H4 (cell line): ENCODE measurements at places on chromosomes 13 and 19. TPM values are rescaled to one million over a fixed set of nuclear protein-coding genes. Genes with fewer than 3 reads are reported as not detected.
A peak's percentile ranks its signal among the peaks of the same experiment; 100 is the strongest.

DNA sequence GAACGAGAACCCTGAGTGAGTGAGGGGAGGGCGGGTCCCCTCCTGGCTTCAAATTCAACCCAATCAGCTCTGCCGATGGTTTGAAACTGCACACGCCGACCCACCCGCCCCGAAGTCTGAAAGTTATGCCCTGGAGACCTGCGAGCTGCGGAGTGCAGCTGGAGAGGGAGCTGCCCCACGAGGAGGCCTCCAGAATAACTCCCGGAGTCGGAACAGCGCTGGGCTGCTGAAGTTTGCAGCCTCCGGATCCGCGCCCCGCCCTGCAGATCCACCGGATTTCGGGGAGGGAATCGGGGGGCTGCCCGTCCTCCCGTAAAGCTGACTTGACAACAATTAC is 7.0 kb downstream of the POU4F1 start:
- DNase-seq, result no peak

DNA sequence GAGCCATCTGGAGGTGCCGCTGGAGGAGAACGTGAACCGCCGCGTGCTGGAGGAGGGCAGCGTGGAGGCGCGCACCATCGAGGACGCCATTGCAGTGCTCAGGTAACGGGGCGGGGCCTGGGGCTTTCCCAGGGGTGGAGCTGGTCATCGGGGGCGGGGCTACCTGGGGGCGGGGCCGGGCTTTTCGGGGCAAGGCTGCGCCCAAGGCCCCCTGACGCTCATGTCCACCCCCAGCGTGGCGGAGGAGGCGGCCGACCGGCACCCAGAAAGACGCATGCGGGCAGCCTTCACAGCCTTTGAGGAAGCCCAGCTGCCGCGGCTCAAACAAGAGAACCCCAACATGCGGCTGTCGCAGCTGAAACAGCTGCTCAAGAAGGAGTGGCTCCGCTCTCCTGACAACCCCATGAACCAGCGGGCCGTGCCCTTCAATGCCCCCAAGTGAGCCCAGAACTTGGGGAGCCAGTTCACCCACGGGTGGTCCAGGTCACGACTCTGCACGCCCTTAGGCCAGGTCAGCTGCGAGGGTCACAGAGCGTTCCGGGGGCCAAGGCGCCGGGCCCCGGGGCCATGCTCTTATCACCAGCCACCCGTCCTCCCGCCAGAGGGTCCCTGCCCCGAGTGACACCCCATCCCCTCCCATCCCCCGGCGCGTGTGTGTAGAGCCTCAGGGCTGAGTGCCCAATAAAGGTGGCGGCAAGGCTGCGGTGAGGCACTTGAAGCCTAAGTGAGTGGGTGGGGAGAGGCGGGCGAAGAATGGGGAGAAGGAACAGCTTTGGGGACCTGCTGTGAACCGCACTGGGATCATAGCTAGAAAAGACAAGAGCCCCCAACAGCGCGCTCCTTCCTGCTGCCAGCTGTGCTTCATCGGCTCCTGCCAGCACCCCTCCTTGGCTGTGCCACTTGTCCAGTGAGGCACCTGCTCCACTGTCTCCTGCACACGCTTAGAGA is 10.7 kb downstream of the CCDC124 start:
- no peak for DNase-seq

GRCh38 chr19:22620912-22621311 is 13.2 kb upstream of the ZNF492 start:
- no peak for DNase-seq

DNA sequence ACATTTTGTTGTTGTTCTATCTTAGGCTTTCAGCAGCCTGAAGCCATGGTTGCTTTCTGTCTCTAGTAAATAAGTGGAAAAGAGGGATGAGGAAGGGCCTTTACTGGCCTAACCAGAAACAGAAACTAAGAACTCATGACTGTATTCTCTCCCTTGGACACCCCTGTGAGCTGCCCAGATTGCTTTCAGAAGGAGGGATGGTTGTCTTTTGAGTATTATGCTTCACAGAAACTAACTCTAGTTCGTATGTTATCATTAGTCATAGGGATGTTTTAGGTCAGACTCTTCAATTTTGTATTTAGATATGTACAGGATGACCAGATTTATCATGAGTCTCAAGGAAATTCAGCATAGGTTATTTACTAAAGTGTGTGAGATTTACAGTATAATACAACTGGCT is 17.5 kb downstream of the BORA start:
- no peak for DNase-seq

GRCh38 chr19:6801485-6802086 is 29.1 kb downstream of the VAV1 start:
- DNase-seq, result no peak

- no peak for DNase-seq
Measured at GRCh38 chr19:35937345-35938281, 1.4 kb downstream of the LRFN3 start.

- no peak for DNase-seq
Measured at GRCh38 chr19:17037966-17038500, 11.4 kb upstream of the CPAMD8 start.

DNA sequence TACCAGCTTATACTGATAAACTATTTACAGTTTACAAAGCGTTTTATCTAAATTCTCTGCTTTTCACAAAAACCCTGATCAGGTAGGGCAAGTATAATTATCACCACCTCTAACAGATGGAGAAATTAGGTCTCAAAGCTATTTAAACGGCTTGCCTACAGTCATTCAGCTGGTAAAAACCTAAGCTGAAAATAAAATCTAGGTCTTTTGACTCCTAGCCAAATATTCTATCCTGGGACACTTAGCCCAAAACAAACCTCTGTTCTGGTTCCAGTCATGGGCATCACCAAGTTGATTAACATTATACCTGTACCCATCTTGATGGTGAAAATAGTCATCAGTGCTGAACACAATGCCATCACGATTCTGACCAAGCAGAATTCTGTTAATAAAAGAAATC is 11.4 kb downstream of the N4BP2L2 start:
- no peak for DNase-seq

GRCh38 chr19:34539396-34539795 is 57.8 kb downstream of the WTIP start:
- no peak for DNase-seq

- DNase-seq, result no peak
Measured at GRCh38 chr13:102715447-102715846, 20.6 kb upstream of the METTL21C start.

DNA sequence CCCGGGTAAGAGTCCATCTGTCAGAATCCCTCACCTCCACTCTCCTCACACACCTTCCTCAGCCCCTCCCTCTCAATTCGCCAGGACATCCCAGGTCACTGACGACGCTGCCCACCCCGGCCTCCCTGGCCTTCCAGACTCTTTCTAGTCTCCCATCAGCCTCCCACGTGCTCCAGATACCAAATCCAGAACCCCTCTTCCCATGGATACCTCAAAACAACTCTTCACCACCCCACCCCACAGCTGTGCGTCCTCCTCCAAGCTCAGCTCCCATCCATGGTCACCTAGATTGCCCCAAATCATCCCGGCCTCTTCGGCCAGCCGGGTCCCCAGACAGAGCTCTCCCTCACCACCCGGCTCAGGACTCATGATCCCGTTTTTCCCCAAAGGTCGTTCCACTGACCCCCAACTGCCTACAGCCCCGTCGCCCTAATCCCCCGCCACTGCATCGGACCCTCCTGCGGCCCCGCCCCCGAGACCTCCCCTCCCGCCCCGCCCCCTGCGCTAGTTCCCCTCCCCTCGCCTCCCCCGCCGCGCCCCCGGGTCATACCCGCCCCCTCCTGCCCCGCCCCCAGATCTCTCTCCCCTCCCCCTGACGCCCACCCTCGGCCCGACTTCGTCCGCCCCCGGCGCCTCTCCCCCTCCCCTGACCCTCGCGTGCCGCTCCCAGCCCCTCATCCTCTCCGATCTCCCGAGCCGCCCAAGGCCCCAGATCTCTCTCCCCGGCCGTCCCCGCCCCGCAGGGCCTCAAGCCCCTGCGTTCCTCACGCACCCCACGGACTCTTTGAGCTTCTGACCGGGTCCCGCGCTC is 546 bp downstream of the UBXN6 start:
- DNase-seq, result no peak

DNA sequence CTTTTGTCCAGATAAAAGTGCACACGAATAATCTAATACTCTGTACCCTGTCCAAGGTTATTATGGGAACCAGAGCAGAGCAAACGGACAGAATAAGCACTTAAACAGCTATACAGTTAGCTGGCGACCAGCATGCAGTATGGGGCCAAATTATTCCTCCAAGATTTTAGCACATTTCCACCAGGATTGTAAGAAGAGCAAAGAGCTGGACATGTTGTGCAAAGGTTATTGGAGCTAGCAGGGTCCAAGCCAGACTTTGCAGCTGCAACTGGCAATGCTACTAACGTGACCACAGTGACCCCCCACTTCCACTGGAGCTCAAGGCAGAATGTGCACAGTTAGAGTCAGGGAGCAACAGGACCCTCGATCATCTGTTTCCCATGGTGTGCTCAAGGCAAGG is 89.9 kb downstream of the COL4A1 start:
- no peak for DNase-seq

- DNase-seq, result peak; percentile 36
Measured at GRCh38 chr13:94657167-94657566, 55.2 kb downstream of the SOX21 start.

DNA sequence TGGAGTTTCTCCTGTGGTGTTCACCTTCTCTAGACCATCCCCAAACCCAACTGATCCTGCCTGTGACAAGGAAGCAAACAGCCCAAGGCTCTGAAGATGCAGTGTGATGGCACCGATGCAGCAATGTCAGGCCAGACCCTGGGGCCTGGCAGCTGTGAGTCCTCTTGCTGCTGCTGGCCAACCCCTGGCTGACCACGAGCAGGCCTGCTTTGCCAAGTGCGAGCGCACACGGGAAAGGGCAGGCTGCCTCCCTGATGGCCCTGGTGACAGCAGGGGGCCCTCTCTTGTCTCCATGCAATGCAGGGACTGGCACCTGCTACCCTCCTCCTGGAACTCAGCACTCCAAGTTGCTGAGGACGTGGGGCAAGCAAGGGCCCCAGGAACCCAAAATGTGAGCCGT is 5.4 kb upstream of the VSTM2B start:
- DNase-seq, result no peak

GRCh38 chr13:22086597-22087330 is 415.9 kb downstream of the FGF9 start:
- no peak for DNase-seq

DNA sequence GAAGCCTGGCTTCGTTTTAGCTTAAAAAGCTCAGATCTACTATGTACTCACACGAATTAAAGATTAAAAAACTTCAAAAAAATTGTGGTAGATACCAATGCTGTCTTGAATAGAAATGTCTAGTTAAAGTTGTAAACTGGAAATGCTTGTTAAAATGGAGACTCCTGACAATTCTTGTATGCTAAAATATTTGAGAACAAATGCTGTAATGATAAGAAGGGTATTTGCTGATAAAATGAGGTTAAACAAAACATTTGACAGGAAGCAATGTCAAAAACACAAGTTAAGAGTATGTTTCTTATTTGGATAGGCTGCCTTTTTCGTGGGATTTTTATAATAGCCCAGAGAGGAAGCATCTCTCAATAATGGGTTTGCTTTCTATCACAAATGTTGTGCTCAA is 48.0 kb upstream of the POSTN start:
- DNase-seq, result no peak

DNA sequence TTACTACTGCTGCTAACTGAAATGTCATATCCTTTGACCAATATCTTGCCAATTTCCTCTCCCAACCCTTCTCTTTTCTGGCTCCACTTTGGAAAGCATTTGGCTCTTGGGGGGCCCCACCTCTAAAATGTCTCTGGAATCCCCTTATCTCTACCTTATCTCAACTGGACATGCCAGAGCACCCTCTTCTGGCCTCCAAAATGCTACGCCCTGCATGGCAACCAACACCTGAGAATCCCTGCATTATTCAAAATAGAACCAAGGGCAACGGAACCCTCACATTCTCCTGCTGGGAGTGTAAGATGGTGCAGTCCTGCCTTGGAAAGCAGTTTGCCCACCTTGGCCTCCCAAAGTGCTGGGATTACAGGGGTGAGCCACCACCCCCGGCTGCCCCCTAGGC is 35.3 kb downstream of the CERS4 start:
- DNase-seq, result no peak

GRCh38 chr13:94704377-94705080 is 7.8 kb downstream of the SOX21 start:
- DNase-seq, result no peak

DNA sequence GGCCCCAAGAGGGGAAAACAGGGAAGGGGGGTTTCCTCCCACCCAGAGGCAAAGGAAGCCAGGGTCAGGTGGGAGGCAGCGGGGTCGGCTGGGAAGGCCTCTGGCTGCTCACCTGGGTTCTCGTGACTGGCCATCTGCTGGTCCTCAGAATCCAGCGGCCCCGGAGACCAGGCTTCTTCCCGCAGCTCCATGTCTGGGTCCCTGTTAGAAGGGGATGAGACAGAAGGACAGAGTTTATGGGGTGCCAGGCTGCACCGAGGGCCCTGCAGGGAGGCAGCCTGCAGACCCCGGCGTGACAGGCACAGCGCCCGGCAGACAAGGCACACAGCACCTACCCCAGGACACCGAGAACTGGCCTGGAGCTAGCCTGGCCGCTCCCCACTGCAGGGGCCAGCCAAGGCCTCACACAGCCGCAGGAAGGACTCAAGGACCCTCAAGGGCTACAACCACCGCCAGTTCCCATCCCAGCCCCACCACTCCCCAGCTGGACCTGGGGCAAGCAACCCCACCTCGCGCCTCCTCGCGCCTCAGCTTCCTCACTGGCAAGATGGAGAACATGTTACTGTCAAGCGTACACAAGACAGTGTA is 18.0 kb downstream of the ZNF787 start:
- DNase-seq, result no peak

- peak; percentile 33 for DNase-seq
Measured at GRCh38 chr19:12833738-12834565, 427 bp downstream of the RTBDN start.

- no peak for DNase-seq
Measured at GRCh38 chr13:36480726-36481427, 48.6 kb downstream of the CCNA1 start.

GRCh38 chr13:99992949-99993351 is 11.4 kb downstream of the ZIC2 start:
- peak; percentile 37 for DNase-seq

DNA sequence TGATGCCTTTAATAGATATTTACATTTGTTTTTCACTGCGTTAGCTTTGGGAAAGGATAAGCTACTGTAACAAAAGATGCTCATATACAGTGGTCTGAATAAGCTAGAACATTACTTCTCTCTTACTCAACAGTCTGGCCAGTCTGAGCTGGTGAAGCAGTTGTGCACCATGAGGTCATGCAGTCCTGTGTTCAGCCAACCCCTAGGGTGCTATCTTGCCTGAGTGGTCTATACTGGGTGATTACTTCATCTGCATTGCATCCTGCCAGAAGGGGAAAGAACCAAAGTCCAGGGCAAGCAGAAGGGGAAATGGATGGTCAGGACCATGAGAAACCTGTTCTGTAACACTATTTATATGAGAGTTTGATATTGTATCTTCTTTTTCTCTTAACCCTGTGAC is 31.5 kb downstream of the ERCC5 start:
- no peak for DNase-seq

- DNase-seq, result no peak
Measured at GRCh38 chr13:23918208-23918607, 20.9 kb upstream of the C1QTNF9B start.

GRCh38 chr19:50312967-50313811 is 16.0 kb downstream of the KCNC3 start:
- no peak for DNase-seq

The VMAC gene
- 1.0 and 3.1 TPM in 2 replicates for total RNA-seq

The NANOS3 gene
- total RNA-seq, result not detected in 2 replicates

The REXO1 gene
- total RNA-seq, result 2.3 and 4.2 TPM in 2 replicates

The LIM2 gene
- total RNA-seq, result not detected in 2 replicates

The TUBA3C gene
- total RNA-seq, result not detected in 2 replicates

The LIN7B gene
- 4.1 and 15.2 TPM in 2 replicates for total RNA-seq

The LILRB4 gene
- not detected in 2 replicates for total RNA-seq

The HSPB6 gene
- not detected in 2 replicates for total RNA-seq

The TEX26 gene
- total RNA-seq, result not detected in 2 replicates

The SEMA6B gene
- total RNA-seq, result 7.5 and 8.4 TPM in 2 replicates
